ENCODE measurements at places on chromosomes 3 and 15.

DNA sequence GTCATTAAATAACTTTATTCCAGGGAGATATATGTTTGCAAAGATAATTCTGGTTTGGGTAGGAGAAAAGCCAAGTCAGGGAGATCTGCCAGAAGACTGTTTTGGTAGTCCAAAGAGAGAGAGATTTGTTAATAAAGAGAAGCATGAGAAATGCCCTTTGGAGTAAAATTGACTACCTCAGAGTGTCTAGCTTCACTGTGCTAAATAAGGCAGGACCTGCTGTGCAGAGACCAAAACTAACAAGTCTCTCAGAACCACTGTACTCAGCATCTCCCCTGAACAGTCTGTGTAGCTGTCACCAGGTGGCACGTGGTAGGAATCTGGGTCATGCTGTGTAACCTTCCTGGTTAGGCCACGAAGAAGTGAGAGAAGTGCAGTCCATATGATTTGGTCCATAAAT is 31.6 kb upstream of the SLC35G2 start:
- no peak for DNase-seq

GRCh38 chr15:70283511-70283910 is 185.8 kb upstream of the TLE3 start:
- DNase-seq = no peak

GRCh38 chr3:48047841-48048464 is 31.7 kb upstream of the MAP4 start:
- no peak for DNase-seq

DNA sequence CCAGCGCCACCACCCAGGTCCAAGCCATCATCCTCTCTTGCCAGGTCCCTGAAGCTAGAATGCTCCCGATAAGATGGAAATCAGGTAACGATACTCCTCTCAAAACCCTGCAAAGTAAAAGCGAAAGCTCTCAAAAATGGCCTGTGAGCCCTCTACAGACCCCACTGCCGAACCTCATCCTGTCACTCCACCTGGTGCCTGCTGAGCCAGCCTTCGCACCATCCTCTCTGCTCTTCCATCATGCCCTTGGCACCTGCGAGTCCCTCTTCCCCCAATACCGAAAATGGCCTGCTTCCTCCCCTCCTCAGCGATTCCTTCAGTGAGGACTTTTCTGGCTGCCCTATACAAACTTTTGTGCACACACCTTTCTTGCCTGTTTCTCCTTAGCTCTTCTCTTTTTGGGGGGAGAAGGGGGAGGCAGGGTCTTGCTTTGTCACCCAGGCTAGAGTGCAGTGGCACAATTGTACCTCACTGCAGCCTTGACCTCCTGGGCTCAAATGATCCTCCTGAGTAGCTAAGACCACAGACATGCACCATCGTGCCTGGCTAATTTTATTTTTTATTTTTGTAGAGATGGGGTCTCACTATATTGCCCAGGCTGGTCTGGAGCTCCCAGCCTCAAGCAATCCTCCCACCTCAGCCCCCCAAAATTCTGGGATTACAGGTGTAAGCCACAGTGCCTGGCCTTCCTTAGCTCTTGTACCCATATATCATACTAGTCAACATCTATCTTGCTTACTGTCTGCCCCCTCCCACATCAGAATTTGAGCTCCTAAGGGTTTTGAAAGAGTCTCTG is 3.0 kb downstream of the IDH2 start:
- DNase-seq = no peak

DNA sequence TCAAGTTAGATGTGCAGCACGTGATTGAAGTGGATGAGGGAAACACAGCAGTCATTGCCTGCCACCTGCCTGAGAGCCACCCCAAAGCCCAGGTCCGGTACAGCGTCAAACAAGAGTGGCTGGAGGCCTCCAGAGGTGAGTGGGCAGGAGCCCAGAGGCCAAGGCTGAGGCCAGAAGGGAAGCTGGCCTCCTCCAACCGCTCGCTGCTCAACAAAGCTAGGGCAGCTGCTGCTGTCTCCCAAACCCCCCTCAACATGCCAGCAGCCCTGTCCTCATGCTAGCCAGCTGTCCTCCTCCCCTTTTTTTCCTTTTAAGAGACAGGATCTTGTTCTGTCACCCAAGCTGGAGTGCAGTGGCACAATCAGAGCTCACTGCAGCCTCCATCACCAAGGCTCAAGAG is 57.0 kb downstream of the BOC start:
- no peak for DNase-seq

DNA sequence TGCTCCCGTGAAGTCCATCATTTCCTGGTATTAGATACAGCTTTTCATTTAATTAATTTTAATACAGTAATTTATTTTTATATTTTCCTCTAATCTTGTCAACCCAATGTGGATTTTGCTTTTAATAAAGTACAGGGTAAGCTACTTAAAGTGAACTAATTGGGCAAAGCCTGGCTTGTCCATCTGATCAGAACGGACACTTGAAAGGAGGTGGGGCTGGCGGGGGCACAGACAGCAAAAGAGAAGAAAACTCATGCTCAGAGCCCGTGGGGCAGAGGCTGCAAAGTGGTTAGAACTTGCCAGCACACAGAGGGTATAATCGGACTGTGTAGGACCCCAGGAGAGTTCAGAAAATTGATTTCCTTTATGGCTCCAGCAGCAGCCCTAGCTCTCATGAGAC is 443.1 kb upstream of the MDFIC2 start:
- no peak for DNase-seq

DNA sequence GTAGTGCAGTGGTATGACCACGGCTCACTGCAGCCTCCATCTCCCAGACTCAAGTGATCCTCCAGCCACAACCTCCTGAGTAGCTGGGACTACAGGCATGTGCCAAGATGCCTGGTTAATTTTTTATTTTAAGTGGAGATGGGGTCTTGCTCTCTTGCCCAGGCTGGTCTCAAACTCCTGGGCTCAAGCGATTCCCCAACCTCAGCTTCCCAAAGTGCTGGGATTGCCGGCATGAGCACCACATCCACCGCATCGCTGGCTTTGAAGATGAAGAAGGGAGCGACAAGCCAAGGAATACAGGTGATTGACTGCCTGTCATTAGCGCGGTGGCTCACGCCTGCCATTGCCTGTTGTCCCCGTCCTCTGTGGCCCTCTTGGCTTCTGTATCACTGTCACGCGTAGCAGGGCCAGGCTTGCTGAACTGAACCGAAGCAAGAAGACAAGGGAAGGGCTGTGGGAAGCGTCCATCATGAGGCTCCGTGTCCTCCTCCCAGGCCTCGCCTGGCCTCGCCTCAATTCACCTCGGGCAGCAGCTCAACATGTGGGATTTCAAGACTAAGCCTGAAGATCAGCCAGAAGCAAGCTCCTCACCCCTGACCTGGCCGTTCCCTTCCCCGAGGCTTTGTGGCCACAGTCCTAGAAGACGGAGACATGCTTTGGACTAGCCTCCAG is 46.4 kb upstream of the TFRC start:
- DNase-seq = no peak

GRCh38 chr15:38758043-38758442 is 193.4 kb upstream of the RASGRP1 start:
- DNase-seq = no peak

GRCh38 chr3:41176596-41176995 is 22.7 kb upstream of the CTNNB1 start:
- no peak for DNase-seq

- no peak for DNase-seq
Measured at GRCh38 chr3:188021502-188022040, 132.4 kb upstream of the LPP start.

GRCh38 chr3:2856138-2857133 is 253.7 kb downstream of the IL5RA start:
- DNase-seq = no peak

DNA sequence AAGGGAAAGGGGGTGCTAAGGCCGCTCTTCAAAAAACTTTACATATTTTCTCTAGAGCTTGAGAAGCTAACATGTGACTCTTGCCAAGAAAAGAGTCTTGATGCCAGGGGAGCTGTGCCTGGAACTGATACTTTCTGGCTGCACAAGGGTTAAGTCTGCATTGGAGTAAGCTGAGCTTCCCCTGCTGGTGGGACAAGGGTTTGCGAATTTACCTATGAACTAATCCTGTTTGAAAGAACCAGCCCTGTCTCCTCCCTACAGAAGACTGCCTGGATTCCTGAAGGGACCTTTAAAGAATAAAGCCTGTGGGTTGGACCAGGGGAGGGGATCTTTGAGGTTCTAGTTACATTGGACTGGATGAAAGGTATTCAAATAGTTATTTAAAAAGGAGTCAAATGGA is 58.3 kb upstream of the EPHA3 start:
- no peak for DNase-seq

DNA sequence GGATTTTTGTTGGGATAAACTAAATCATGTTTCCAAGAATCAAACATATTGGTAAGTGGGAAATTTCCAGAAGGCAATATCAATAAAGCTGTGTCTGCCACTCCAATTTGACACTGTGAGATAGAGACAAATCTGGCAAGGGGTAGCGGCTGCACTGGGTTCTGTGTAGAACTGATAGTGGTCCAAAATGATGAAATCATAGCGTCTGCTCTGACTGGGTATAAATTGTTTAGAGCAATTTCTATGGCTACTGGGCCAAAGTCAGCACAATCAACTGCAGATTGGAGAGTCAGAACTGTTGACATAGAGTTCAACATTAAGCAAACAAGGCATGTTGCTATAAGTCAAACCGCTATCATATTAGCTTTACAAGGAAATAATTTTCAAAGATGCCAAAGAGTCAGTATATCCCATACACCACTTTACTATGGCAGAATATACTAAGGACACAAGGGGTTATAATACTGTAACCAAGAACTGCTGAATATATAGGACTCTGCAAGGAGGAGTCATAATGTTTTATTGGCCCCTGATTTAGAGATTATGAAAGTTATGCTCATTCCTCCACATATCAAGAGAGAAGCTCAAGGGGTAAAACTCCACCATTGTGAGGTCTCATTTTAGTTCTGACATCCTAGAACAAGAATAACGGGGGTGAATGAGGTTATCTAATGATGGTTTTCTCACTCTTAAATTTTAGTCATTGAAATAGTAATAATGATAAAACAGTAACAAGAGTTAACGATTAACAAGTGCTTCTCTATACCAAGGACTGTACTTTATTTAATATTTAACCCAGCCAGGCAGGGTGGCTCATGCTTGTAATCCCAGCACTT is 309.7 kb upstream of the GADL1 start:
- no peak for DNase-seq

GRCh38 chr3:36866368-36866767 is 78.5 kb downstream of the TRANK1 start:
- DNase-seq = no peak

DNA sequence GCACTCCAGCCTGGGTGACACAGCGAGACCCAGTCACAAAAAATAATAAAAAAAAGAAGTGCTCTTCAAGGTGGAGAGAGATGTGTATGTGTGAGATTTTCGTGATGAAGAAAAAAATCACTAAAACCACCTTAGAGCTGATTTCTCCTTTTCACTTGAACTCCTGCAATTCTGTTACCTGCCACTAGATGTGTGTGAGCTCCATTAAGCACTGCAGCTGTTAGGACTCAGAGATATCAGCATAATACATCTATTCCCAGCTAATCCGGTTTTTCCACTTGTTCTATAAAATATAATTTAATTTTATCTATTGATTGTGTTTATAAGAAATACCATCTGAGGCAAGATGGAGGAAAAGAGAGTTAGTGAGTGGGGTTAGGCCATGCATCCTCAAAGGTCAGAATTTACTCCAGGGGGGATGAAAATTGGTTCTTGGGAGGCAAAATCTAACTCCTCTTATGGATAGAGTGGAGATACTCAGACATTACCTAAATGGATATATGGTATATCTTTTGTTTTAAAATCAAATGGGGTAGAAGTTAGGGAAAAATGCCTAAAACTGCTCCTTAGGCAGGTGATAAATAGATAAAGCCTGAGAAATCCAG is 152.7 kb downstream of the IL20RB start:
- DNase-seq = no peak

DNA sequence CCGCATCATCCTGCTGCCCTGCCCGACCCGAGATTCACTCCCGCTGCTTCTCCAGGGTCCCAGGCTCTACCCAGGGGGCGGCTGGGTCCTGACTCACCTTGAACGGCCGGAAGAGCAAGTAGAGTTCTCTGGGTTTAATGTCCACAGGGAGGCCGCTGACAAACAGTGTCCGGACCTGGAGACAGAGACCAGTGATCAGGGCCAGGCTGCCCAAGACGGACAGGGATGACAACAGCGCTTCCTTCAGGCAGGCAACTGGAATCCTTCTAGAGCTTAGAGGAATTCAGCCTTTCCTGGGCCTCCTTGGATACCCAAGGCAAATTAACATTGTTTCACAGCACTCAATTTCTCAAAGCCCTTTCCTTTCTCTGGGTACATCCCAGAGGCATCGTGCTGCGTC is 23.9 kb downstream of the RBPMS2 start:
- DNase-seq = no peak

- DNase-seq = no peak
Measured at GRCh38 chr3:98013411-98014267, 21.5 kb downstream of the GABRR3 start.

DNA sequence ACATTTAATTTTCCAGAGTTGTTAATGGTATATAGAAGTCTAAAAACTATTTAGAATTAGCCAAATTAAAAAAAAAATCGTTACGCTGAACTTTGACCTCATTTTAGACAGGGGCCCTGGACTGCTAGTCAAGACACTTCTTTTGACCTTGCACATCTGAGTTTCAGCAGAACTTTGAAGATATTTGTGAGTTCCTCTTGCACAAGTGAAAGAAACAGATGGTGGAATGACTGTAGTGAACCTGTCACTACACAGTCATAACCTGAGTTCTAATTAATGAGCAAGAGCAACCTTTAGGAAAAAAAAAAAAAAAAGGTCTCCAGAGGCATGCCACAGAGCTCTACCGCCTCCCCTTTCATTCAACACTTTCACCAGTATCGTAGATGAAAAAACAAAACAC is 5.3 kb downstream of the MYO5C start:
- DNase-seq = no peak

- DNase-seq = peak; percentile 31
Measured at GRCh38 chr15:63610209-63610841, 13.1 kb downstream of the FBXL22 start.

DNA sequence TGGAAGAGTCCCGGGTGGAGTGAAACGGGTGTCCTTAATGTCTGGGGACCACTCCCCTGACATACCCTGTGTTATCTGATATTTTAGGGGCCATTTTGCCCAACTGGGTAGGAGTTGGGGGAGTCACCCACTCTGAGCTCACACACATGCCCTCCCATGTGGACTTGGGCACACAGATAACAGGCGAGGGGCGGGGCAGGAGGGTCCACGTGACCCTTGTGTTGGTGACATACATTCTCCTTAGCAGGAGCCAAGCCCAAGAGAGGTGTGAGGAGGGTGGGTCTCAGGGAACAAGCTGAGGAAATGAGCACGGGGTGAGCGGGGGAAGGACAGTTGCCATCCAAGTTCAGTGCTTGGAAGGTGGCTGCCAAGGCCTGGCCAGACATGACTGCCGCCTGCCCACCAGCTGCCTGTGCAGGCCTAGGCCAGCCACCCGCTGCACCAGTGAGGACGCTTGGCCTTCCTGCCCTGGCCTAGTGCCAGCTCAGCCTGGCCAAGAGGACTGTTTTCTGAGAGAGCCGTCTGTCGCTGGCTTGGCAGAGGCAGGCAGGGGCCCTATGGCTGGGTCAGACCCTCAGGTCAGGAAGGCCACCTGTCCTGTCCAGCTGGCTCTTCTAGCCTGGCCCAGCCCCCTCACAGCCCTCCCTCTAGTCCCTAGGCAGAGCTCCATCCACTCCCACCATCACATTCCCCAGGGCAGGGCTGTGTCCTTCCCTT is 31.3 kb upstream of the TMEM115 start:
- no peak for DNase-seq

Measured in stimulated activated CD4-positive, alpha-beta T cell treated with anti-CD3 and anti-CD28 coated beads, TNF-alpha, amount 100 ng/mL, for 1 hour (primary cell).